Kasumi-1 (cell line): ENCODE measurements at places on chromosomes 2 and 18.
A peak's percentile ranks its signal among the peaks of the same experiment; 100 is the strongest.

- no peak for DNase-seq
Measured at GRCh38 chr2:46921676-46922448, 6.3 kb upstream of the MCFD2 start.

- peak; percentile 32 for DNase-seq
Measured at GRCh38 chr2:136495636-136496035, 269.7 kb upstream of the THSD7B start.

DNA sequence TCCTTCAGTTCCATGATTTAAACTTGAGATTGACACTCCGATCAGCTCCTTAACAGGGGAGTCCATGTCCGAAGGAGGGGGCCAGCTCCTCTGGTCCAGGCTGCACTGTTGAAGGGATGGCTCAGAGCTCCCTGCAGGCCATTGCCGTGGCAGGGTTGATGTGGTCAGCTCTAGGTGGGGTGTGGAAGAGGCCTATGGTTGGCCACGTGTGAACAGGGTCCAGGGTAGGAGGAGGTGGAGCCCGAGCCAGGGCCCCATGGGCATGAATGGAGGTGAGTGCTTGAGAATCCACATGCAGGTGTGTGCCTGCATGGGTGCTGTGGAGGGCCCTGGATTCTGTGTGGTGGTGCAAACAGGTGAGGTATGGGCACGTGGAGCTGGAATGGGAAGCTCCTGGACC is 1.1 kb downstream of the SPEG start:
- DNase-seq: no peak

GRCh38 chr18:75109319-75109691 is 99.6 kb downstream of the PTGR3 start:
- DNase-seq: no peak

- no peak for DNase-seq
Measured at GRCh38 chr18:22455425-22456115, 37.9 kb upstream of the CTAGE1 start.

DNA sequence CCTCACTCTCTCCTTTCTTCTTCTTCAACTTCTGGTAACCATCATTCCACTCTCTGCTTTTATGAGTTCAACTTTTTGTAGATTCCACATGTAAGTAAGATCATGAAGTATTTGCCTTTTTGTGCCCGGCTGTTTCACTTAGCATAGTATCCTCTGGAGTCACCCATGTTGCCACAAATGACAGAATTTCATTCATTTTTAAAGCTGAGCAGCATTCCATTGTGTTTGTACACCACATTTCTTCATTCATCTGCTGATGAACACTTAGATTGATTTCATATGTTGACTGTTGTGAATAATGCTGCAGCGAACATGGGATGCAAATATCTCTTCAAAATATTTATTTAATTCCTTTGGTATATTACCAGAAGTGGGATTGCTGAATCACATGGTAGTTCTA is 133.6 kb upstream of the ERBB4 start:
- DNase-seq: no peak

DNA sequence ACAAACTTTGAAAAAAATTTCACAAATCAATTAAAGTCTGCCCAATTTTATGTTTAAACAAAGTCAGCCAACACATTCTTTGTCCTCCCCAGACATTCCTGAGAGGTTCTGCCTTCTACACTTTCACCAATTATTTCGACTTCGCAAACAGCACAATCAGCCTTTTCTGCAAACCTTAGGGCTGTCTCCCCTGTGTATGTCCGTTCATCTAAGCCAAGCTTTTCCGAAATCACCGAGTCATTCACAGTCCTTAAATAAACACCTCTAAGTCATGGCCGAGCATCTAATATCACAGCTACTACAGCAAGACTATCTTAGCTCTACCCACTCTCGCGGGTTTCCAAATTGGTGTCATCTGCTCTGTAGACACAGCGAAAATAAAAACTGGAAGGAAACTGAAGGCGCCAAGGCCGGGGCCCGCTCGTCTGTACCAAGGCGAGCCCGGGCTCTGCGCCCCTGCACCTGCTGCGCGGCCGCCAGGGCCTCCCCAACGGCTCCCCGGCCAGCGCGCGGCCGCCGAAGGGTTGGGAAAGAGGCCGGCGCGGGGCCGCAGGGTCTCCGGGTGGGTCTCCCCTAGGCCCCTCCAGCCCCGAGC is 730 bp downstream of the ODC1 start:
- DNase-seq: peak; percentile 44

DNA sequence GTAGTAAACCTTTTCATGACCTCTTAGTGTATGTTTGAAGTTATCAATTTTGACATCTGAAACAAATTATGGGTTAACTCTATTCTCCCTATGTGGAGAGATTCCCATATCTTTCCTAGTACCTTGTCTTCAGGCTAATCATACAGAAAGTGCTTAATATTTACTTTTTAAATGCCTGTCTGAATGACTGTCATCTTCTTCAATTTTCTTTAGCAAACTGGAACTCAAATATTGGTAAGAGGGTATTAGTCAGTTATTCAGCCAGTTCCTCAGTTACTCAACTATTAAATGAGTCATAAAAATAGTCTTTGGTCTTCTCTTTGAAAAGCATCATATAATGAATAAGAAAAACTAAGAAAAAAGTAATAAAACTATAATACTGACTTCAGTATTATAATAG is 1038.0 kb upstream of the PIK3C3 start:
- no peak for DNase-seq

- DNase-seq: no peak
Measured at GRCh38 chr2:121796239-121796638, 40.8 kb downstream of the TSN start.

- no peak for DNase-seq
Measured at GRCh38 chr2:25805987-25806386, 72.3 kb downstream of the ASXL2 start.

DNA sequence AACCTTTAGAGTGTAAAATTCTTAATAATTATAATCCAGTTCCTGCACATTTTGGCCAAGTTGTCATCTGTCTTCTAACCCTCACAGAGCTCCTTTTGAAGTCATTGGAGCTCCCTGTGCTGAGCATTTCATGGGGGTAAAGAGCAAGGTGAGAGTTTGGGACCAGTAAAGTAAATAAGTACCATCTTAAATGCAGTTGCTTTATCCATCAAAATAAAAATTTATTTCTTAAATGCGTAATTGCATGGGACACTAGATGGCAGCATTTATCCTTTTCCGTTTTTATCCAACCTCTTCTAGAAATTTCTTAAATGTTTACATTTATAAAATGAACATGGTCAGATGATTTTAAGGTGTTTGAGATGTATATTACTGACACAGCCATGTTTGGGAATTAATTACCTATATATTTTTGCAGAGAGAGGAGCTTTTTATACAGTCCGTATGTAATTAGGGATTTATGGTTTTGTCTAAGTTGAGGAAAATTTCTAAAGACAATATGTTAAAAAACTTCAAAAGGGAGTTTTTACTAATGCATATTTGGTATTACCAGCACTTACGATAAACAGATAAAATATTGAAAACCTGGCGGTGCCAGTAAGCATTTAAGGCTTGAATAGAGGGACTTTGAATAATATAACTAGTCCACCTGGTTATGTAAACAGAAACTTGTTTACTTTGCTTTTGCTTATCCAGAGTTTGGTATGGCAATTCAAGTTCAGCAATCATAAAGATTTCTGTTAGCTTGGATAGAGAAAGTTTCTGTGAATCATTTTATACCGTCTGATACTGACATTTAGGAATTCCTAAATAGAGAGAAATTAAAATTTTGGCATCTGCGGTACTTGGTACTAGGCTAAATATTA is 54.5 kb downstream of the ACSL3 start:
- DNase-seq: peak; percentile 12

- DNase-seq: no peak
Measured at GRCh38 chr2:234320066-234320465, 176.8 kb downstream of the ARL4C start.

GRCh38 chr18:4181882-4182568 is 273.1 kb downstream of the DLGAP1 start:
- DNase-seq: no peak

DNA sequence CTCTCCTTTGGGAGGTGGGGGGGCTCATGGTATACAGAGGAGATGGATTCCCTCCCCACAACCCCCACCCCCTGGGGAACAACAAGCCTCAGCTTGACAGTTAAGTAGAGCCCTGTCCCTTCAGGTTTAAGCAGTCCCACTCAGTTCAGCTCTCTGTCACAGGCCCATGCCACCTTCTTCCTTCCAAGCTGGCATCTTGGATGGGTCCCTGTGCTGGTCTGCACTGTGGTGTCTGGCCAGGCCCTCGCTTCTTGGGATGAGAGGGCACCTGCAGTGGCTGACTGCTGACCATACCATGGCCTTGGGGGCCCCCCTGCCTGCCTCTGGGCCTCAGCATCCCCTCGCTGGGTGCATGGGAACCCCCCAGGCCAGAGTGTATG is 20.4 kb upstream of the GPR17 start:
- no peak for DNase-seq

DNA sequence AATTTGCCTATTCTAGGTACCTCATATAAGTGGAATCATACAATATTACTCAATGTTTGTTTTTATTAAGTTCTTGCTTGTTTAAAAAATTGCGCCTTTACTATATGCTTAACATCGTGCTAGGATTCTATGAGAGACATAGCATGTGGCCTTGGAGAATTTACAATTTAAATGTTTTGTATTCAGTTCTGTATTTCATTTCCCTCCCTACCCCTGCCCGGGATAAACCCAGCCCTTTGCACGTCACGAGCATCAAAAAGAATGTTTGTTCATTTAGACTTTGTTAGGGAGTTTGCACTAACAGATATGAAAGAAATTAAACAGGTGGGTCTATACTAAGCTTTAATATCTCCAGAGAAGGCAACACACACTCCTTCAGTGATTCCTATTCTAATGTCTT is 75.7 kb downstream of the C18orf54 start:
- no peak for DNase-seq

- no peak for DNase-seq
Measured at GRCh38 chr2:160431441-160431840, 62.2 kb downstream of the RBMS1 start.

DNA sequence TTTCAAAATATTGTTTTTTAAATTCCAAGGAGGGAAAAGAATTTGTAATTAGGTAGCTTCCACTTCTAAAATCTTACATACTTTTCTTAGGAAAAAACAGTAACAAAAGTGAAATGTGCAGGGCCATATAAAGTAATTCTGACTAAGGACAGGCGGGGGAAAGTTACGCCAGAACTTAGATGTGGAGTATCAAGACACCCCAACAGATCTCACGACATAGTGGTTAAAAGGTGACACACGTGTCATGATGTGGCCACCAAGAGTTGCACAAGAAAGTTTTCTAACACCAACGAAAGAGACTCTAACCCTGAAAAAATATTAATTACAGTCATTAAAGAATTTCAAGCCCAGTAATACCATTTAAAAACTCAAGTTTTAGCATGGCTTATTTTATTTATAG is 51.0 kb downstream of the KIDINS220 start:
- no peak for DNase-seq

- no peak for DNase-seq
Measured at GRCh38 chr2:205614965-205615364, 67.3 kb upstream of the NRP2 start.

DNA sequence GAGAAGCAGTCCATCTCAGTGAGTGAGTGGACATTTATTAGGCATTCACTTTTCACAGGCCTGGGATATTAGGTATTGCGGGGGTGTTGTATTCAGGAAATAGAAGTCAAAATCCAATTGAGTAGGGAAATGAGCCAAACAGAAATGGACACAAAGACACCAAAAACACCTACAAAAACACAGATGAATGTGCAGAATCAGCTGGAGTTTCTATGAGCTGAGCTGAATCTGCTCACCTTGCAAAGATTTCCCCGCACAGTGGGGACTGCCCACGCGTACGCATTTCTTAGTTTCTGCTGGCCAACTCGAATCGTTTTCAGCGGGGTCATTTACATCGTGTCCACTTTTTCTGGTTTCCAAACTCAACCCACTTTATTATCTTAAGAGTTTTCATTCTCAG is 160.0 kb downstream of the BCL2 start:
- DNase-seq: no peak

- no peak for DNase-seq
Measured at GRCh38 chr18:21203126-21203525, 38.9 kb upstream of the GREB1L start.
